ENCODE measurements at places on chromosomes 12 and 14.
A peak's percentile ranks its signal among the peaks of the same experiment; 100 is the strongest.

DNA sequence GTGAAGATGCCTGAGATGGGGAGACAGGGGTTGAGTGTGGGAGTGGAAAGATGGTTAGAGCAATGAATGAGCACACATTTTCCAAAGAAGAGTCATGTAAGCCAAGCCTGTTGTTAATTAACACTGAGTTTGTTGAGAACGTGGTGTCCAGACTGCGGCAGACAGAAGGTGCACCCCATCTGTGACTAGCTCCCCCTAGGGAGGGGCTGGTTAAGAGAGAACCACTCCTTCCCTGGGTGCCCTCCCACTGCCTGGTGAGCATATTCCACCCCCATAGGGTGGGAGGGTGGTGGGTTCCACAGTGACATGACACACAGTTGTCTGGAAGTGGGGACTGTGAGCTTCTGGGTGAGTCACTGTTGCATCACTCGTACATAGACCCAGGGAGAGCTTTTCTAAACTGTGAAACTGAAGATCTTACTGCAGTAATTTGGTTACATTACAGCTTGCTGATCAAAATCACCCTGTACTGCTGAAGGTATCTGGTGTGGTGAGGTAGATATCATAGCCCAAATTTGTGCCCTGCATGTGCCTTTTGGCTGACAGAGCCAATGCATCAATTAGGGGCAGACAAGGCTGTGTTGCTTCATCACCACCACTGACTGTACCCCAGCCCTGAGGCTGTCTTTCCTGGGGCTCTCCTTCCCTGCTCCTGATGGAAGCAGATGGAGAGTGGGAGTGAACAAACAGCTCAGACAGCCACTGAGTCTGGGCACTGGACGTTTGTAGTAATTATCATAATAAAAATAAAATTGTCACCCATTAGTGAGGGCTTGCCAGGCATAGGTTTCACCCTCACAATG, 150.9 kb downstream of the EMP1 start:
- H3K4me3 ChIP-seq: no peak overlapping the region
- H3K4me1 ChIP-seq: no peaks in the 10 kb centered on the region
- H3K27ac ChIP-seq: no peak overlapping the region
- H3K27me3 ChIP-seq: peaks cover 62% of the 10 kb centered on the region

DNA sequence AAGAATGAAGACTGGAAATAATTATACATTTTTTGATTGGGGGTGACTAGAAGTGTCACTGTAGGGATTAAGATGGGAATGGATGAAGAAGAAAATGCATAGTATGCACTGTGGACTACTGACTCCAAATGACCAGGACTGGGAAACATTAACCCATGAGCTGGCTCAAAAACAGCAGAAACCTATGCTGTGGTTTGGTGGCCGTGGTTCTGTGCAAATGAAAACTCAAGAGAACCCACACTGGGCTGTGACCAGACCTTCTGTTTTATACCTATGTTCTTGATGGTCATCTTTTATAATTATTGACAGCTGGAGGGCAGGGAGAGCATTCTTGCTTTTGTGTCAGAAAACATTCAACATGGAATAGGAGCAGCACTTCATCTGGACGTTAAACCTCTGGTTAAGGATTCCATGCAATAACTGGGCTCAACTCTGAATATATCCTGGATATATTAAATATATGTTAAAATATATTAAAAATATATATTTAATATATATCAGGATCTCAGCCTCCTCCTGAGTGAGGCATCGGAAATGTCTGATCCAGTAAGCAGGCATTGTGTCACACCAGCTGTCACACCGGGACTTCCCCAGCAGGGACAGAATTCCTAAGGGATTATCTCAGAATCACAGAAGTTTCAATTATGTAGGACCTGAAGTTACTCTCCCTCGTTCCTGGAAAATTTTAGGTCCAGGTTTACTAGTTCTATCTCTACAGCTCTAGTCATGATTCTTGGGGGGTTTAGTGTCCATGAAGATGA, 48.5 kb downstream of the BBS10 start:
- no peaks in the 10 kb centered on the region for H3K36me3 ChIP-seq
- no peak overlapping the region for H3K27ac ChIP-seq
- H3K4me3 ChIP-seq: no peak overlapping the region
- no peak for DNase-seq
- H3K27me3 ChIP-seq: peaks cover 9% of the 10 kb centered on the region

DNA sequence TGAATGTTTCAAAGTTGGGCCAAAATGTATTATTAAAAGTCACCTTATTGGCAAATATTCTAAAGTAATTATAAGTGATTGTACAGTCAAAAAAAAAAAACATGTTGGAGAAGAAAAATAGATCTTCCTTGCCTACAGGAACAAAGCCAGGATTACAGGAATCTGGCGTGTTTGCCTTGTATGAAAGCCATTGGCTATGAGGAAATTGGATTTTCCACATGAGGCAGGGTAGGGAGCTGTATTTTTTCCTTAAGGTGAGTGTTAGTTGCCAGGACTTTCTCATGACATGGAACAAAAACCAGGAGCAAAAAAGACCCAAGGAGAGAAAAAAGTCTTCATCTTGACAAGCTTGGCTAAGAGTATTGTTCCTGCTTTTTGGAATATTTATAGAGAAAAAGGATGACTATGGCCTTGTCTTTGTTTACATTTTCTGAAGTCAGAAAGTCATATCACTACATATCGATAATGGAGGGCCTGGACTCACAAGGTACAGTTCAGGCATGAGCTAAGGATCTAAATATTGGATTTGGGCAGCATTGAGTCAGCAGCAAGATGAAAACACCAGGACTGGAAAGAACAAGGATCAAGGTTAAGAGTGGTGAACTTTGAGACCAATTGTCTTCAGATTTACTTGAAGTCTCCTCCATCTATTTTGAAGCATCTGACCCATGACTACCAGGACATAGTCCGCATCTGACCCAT, 68.4 kb upstream of the FLRT2 start:
- no peaks in the 10 kb centered on the region for H3K27me3 ChIP-seq
- no peaks in the 10 kb centered on the region for H3K36me3 ChIP-seq
- no peak for DNase-seq
- no peak overlapping the region for H3K27ac ChIP-seq
- H3K4me3 ChIP-seq: no peak overlapping the region
- H3K4me1 ChIP-seq: no peaks in the 10 kb centered on the region

DNA sequence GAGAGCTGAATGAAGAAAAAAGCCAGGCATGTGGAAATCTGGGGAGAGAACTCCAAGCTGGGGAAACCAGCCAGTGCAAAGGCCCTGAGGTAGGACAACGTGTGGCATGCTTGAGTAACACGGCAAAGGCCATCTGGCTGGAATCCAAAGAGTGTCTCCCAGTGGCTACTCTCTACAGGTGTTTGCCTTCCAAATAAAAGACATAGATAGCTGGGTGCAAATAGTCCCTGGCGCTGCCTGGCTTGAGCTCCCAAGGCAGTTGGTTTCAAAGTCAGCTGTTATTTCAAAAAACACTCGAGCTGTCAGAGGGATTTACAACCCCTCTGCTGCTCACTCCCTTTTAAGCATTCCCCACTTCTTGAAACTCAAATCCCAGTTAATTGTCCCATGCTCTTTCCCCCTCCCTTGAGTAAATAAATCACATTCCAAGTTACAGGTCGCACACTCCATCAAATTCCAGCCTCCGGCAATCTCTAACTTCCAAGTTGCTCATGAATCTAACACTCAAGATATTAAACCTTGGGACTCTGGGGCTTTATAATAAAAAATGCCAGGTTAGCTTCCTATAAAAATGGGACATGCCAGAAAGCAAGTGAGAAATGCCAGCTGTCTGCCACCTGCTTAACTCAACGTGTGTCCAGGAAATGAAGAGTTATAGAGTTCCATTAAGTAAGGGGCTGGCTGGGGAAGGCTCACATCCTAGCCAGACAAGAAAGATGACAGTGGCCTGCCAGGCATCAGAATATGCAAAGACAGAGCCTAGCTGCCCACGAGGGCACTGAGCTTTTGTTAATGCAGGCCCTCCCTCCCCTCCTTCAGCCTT, 133.6 kb upstream of the NOS1 start:
- H3K27me3 ChIP-seq: no peaks in the 10 kb centered on the region
- no peak overlapping the region for H3K4me3 ChIP-seq
- DNase-seq: no peak
- no peak overlapping the region for H3K27ac ChIP-seq
- no peaks in the 10 kb centered on the region for H3K4me1 ChIP-seq
- no peaks in the 10 kb centered on the region for H3K36me3 ChIP-seq

GRCh38 chr14:49880267-49881064, 12.4 kb upstream of the ARF6 start:
- H3K4me1 ChIP-seq: peaks cover 9% of the 10 kb centered on the region
- no peak overlapping the region for H3K4me3 ChIP-seq
- H3K36me3 ChIP-seq: peaks cover 4% of the 10 kb centered on the region
- no peak for DNase-seq

DNA sequence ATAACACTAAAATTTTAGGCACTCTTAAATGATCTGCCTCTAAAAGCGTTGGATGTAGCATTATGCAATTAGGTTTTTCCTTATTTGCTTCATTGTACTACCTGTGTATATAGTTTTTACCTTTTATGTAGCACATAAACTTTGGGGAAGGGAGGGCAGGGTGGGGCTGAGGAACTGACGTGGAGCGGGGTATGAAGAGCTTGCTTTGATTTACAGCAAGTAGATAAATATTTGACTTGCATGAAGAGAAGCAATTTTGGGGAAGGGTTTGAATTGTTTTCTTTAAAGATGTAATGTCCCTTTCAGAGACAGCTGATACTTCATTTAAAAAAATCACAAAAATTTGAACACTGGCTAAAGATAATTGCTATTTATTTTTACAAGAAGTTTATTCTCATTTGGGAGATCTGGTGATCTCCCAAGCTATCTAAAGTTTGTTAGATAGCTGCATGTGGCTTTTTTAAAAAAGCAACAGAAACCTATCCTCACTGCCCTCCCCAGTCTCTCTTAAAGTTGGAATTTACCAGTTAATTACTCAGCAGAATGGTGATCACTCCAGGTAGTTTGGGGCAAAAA, 4.1 kb downstream of the CDKN1B start:
- peaks cover 30% of the 10 kb centered on the region for H3K4me1 ChIP-seq
- H3K4me3 ChIP-seq: peak overlapping the region; percentile 89
- peaks cover 75% of the 10 kb centered on the region for H3K36me3 ChIP-seq
- peak overlapping the region; percentile 95 for H3K27ac ChIP-seq
- DNase-seq: no peak

- no peaks in the 10 kb centered on the region for H3K27me3 ChIP-seq
- H3K4me3 ChIP-seq: no peak overlapping the region
- H3K27ac ChIP-seq: peak overlapping the region; percentile 71
- H3K36me3 ChIP-seq: peaks cover 11% of the 10 kb centered on the region
Measured at GRCh38 chr12:10304161-10304574, 3.5 kb upstream of the KLRD1 start.

DNA sequence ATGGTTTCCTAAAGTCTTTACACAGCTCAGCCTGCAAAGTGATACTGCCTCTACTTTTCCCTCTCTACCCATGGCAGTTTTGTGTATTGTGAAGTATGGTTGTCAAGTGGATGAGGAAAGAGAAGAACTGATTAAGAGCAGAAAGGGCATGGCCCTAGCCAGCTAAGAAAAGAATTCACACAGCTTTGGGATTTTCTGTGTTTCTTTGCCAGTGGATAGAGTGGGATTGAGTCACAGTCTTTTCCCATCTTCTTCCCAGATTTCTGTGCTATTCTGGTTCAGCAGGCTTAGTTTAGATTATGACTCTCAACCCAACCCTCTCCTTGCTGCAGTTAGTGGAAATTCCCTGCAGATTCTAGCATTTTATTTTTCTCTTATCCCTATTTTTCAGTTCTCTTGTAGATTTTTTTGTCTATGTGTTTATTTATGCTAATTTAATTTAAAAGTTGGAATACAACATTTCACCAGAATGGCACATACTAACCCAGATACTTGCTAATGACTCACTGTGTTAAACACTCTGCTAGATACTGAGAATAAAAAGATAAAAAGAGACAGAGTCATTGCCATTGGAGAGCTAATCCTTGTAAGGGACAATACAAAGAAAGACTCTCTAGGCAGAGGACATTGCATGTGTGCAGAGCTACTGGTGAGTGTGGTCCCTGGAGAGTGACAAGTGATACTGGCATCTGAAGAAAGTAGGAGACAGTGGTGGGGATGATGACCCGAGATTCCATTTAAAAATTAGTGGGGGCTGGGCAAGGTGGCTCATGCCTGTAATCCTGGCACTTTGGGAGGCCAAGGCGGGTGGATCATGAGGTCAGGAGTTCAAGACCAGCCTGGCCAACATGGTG, 106.3 kb downstream of the ST8SIA1 start:
- H3K4me3 ChIP-seq: no peak overlapping the region
- H3K4me1 ChIP-seq: peaks cover 16% of the 10 kb centered on the region
- H3K36me3 ChIP-seq: no peaks in the 10 kb centered on the region
- H3K27ac ChIP-seq: no peak overlapping the region
- no peak for DNase-seq
- H3K27me3 ChIP-seq: no peaks in the 10 kb centered on the region

GRCh38 chr14:89013698-89014568, 189.5 kb downstream of the TTC8 start:
- DNase-seq: no peak
- peaks cover 4% of the 10 kb centered on the region for H3K4me1 ChIP-seq
- peaks cover 38% of the 10 kb centered on the region for H3K27me3 ChIP-seq
- no peak overlapping the region for H3K27ac ChIP-seq
- H3K36me3 ChIP-seq: no peaks in the 10 kb centered on the region
- no peak overlapping the region for H3K4me3 ChIP-seq

Measured in central memory CD8-positive, alpha-beta T cell (primary cell).